ENCODE measurements at places on chromosomes 13 and 19. TPM values are rescaled to one million over a fixed set of nuclear protein-coding genes. Genes with fewer than 3 reads are reported as not detected.

GRCh38 chr13:31053091-31053490 lies 108.6 kb downstream of the HSPH1 start:
- H3K4me1 ChIP-seq = no peaks in the 10 kb centered on the region
- H3K36me3 ChIP-seq = no peaks in the 10 kb centered on the region
- DNase-seq = no peak

GRCh38 chr13:72652681-72653080 lies 74.7 kb downstream of the MZT1 start:
- no peaks in the 10 kb centered on the region for H3K27me3 ChIP-seq
- H3K4me1 ChIP-seq = no peaks in the 10 kb centered on the region
- no peak overlapping the region for H3K27ac ChIP-seq
- no peaks in the 10 kb centered on the region for H3K36me3 ChIP-seq
- DNase-seq = no peak

DNA sequence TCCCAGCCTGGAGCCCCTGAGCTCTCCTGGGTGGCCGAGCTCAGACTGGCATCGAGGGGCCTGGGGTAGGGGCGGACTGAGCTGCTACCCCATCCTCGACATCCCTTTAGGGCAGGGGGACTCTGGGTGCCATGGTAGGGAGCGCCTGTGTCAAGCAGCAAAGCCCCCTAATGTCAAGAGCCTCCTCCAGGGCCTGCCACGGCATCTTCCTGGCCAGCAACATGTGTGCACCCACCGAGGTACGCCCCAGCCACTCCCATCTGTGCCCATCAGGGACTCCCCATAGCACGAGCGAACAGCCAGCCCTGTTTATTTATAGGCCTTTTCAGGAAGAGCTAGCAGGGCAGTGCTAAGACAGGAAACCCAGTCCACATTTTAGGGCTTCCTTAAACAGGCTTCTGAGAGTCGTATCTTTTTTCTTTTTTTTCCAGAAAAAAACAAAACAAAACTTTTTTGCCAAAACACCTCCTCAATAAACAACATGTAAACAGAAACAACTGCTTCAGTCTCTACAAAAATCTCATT lies 14.3 kb downstream of the LRP3 start:
- H3K4me1 ChIP-seq = peaks cover 13% of the 10 kb centered on the region
- no peaks in the 10 kb centered on the region for H3K36me3 ChIP-seq
- H3K4me3 ChIP-seq = no peak overlapping the region
- no peaks in the 10 kb centered on the region for H3K27me3 ChIP-seq

Gene OR10H1
- total RNA-seq = not detected

DNA sequence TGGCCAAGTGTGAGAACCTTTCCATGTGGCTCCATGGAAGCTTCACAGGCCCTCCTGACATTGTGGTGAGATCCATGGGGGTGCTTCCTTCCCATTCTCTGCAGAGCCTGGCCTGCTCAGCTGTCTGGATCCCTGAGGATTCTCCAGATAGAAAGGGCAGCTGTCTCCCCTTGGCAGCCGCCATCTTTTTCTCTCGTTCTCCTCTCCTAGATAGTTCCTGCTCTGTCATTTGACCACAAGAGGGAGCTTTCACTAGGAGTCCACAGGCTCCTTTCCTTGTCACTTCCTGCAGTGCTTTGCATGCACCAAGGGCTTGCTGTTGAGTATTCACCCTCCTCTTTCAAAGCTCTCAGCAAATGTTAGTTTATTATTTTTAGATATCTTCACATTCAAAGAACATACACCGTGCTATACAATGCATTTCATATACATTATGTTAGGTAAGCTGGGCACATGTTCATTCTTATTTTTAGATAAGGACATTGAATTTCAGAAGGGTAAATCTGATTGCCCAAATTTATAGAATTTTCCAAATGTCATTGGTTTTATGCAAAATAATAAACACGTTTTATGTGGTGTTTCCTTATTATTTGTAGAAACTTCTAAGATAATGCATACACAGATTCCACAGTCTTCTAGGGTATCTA lies 133.2 kb downstream of the FRY start:
- no peak overlapping the region for H3K27ac ChIP-seq
- no peaks in the 10 kb centered on the region for H3K36me3 ChIP-seq
- no peaks in the 10 kb centered on the region for H3K27me3 ChIP-seq
- no peaks in the 10 kb centered on the region for H3K4me1 ChIP-seq

DNA sequence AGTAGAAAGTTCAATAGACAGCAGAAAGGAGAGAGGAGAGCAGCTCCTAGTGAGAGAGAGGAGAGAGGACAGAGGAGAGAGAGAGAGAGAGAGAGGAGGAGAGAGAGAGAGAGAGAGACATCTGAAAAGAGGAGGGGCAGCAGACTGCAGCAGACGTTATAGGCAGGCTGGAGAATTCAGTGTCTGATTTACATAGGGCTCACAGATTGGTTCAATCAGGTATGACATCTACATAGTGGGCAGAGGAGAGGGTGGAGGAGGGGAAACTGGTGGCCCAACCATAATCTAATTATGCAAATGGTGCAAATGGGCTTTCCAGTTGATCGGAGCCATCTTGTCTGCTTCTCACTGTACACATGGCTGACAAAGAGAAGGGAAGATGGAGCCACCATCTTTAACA lies 221.3 kb upstream of the TRPC4 start:
- H3K4me1 ChIP-seq = no peaks in the 10 kb centered on the region
- no peak for DNase-seq
- no peak overlapping the region for H3K27ac ChIP-seq
- peaks cover 7% of the 10 kb centered on the region for H3K36me3 ChIP-seq
- H3K27me3 ChIP-seq = no peaks in the 10 kb centered on the region
- no peak overlapping the region for H3K4me3 ChIP-seq

Gene SBSN
- not detected for total RNA-seq

GRCh38 chr19:48844472-48844871 lies 8.2 kb upstream of the HSD17B14 start:
- H3K27ac ChIP-seq = no peak overlapping the region
- H3K27me3 ChIP-seq = no peaks in the 10 kb centered on the region
- H3K4me1 ChIP-seq = no peaks in the 10 kb centered on the region
- DNase-seq = no peak
- H3K4me3 ChIP-seq = no peak overlapping the region

DNA sequence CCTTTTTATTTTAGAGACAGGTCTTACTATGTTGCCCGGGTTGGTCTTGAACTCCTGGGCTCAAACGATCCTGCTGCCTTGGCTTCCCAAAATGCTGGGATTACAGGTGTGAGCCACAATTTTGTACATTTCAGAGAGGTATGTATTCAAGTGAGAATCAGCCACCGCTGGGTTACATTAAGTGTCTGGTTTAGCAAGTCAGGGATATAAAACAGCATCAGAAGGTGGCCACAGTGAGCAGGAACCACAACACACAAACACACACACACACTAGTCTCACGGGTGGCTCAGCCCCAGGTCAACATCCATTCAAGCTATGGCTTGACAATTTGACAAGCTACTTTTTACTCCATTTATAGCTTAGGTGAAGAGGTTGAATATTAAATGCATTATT lies 20.2 kb downstream of the KLK5 start:
- DNase-seq = no peak
- no peaks in the 10 kb centered on the region for H3K36me3 ChIP-seq
- no peaks in the 10 kb centered on the region for H3K4me1 ChIP-seq

Gene TMEM145
- not detected for total RNA-seq

Gene RHPN2
- total RNA-seq = 4.0 TPM

- H3K36me3 ChIP-seq = peaks cover 22% of the 10 kb centered on the region
- H3K27ac ChIP-seq = no peak overlapping the region
- H3K4me3 ChIP-seq = no peak overlapping the region
- peaks cover 27% of the 10 kb centered on the region for H3K27me3 ChIP-seq
Measured at GRCh38 chr19:17866964-17867486, 4.7 kb upstream of the SLC5A5 start.

DNA sequence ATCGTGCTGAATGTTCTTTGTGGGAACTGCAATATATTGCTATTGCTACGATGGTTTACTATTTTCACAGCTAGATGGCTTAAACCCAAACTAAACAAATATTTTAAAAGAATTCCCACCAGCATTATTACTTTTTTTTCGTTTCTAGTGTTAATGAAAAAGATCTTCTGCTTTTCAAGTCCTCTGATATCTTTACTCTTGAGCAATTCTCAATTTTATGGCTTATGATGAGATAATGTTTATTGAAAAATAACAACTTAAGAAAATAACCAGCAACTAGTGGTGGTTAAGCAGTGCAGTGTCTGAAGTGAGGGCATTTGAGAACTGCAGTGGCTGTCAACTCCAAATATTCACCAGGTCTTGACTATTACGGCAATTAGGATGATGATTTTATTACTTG lies 360.4 kb downstream of the ENOX1 start:
- H3K4me3 ChIP-seq = no peak overlapping the region
- H3K27ac ChIP-seq = no peak overlapping the region
- DNase-seq = no peak
- no peaks in the 10 kb centered on the region for H3K27me3 ChIP-seq
- no peaks in the 10 kb centered on the region for H3K36me3 ChIP-seq

DNA sequence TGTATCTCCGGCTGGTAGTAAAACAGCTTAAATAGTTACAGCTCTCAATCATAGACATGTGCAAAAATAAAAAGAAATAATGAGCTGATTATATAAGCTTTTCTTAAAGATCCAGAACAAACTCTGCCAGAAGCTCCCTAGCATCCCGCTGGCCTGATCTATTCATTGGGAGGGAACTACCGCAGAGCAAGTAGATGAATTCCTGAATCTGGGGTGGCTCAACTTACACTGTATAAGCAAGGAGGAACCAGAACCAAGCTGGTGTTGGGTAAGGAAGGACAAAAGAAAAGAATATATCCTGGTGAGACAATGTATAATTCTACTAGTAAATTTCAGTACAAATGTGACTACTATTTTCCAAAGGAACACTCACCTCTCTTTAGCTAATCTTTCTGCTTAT lies 1122.2 kb downstream of the OLFM4 start:
- DNase-seq = no peak
- H3K36me3 ChIP-seq = no peaks in the 10 kb centered on the region
- no peak overlapping the region for H3K27ac ChIP-seq
- H3K4me1 ChIP-seq = no peaks in the 10 kb centered on the region

GRCh38 chr13:97141097-97141496 lies 81.0 kb upstream of the MBNL2 start:
- no peak overlapping the region for H3K4me3 ChIP-seq
- peak overlapping the region; percentile 63 for H3K27ac ChIP-seq
- H3K27me3 ChIP-seq = no peaks in the 10 kb centered on the region
- DNase-seq = no peak
- H3K4me1 ChIP-seq = peaks cover 9% of the 10 kb centered on the region

GRCh38 chr13:28819046-28819730 lies 951 bp upstream of the MTUS2 start:
- H3K36me3 ChIP-seq = no peaks in the 10 kb centered on the region
- no peaks in the 10 kb centered on the region for H3K27me3 ChIP-seq
- DNase-seq = no peak
- no peaks in the 10 kb centered on the region for H3K4me1 ChIP-seq

- H3K27me3 ChIP-seq = peaks cover 92% of the 10 kb centered on the region
- no peak overlapping the region for H3K4me3 ChIP-seq
- H3K36me3 ChIP-seq = no peaks in the 10 kb centered on the region
Measured at GRCh38 chr19:55441319-55441691, 1.8 kb downstream of the SHISA7 start.

Gene SH2D3A
- 0.39 TPM for total RNA-seq

Measured in tibial nerve (tissue), 4 donors.